Vagina (tissue), 2 donors: ENCODE measurements at places on chromosomes 12 and 14.

DNA sequence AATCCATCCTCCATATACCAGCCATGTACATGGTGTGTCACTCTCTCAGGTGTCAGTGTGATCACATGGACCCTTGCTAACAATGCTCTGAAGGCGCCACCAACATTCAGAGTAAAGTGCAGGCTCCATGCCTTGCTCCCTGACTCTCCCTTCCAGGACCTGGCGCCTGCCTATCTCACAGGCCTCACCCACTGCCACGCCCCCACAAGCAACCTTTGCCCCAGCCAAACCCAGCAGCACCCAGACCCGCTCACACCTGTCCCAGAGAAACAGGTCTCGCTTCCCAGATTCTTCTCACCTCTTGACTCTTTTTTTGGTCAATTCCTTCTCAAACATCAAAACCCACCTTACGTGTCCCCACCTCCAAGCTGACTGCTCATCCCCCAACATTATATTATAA is 52.3 kb downstream of the KCNK10 start:
- no peaks in the 10 kb centered on the region for H3K4me1 ChIP-seq
- no peak overlapping the region for H3K4me3 ChIP-seq
- H3K27me3 ChIP-seq = no peaks in the 10 kb centered on the region

DNA sequence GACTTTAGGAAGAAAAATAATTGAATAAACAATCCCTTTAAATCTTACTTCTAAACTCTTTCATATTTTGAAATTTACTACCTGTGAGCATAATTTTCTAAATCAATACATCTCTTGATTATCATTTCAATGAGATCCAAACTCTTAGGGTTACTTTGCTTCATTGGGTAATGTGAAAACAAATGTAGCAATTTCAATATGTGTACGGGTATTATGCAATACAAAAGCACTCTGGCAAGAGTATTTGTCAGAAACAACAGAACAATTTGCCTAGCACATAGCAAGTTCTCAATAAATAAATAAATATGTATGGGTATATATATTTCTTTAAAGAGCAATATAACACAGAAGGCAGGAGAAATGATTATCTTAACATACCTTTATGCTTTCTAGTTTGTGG is 77.1 kb downstream of the PLEKHG7 start:
- peaks cover 10% of the 10 kb centered on the region for H3K4me1 ChIP-seq
- no peak for DNase-seq

DNA sequence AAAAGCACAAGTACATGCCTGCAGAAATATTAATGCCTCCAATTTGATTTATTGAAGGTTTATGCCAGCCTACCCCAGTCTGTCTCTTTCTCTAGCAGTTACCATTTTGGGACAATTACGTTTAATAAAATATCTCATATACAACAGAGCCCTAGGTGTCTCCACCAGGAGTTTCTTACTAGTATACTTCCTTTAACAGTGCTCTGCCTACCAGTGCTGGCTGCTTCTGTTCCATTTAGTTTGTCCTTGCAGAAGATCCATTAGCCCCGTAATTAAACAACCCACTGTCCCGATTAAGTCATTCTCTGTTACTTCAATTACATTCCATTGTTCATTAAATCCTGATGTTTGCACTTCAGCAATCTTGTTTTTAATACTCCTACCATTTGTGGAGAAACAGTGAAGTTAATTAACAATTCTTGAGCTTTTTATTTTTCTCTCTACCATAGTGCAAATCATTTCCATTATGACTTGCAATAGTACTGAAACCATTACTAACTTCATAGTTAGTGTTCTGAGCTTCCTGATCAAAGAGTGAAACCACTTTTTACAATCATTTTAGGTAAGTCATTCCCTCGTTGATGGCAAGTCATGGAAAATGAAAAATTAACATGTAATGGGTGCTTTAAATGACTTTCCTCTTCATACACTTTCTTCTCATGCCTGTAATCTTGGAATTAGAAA is 121.1 kb downstream of the PLXNC1 start:
- H3K27me3 ChIP-seq = no peaks in the 10 kb centered on the region
- peaks cover 34% of the 10 kb centered on the region for H3K4me1 ChIP-seq
- peak overlapping the region; percentile 90 for H3K27ac ChIP-seq
- H3K36me3 ChIP-seq = no peaks in the 10 kb centered on the region
- DNase-seq = no peak
- no peak overlapping the region for H3K4me3 ChIP-seq

DNA sequence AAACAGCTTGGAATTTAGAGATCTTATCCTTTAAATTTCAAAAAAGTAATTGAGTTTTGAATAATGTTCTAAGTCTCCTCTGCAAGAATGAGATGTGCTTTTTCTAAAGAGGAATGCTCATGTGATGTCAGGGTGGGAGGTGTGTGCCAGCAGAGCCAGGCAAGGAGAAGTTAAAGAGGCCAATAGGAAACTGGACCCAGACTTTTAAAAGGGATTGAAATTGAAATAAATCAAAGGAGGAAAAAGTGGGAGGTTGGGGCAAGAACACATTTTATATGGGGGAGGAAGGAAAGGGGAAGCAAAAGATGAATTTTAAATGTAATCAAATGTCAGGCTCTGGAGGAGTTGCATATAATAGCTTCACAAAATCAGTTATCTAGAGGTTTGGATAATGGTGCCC is 126.1 kb downstream of the FIGNL2 start:
- no peak overlapping the region for H3K4me3 ChIP-seq
- peaks cover 7% of the 10 kb centered on the region for H3K4me1 ChIP-seq
- no peak overlapping the region for H3K27ac ChIP-seq
- no peaks in the 10 kb centered on the region for H3K27me3 ChIP-seq
- DNase-seq = no peak
- H3K36me3 ChIP-seq = no peaks in the 10 kb centered on the region

DNA sequence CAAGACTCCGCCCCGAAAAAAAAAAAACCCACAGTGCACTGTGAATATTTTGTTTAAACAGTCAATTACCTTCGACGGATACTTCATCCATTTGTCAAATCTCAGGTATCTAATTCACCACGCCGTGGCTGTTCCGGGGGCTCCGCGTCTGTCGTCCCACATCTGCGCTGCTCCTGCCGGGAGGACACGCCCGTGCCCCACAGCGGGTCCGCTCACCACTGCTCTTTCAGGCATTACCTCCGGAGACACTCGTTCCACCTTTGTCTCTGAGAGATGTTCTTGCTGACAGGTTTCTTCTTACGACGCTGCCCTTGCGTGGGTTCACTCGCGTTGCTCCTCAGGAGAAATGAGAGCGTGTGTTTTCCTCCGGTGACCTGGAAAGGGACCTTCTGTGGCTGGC is 46.9 kb upstream of the FBRSL1 start:
- no peak for DNase-seq
- peaks cover 15% of the 10 kb centered on the region for H3K4me1 ChIP-seq
- no peaks in the 10 kb centered on the region for H3K27me3 ChIP-seq
- no peak overlapping the region for H3K4me3 ChIP-seq
- H3K27ac ChIP-seq = no peak overlapping the region
- no peaks in the 10 kb centered on the region for H3K36me3 ChIP-seq
